T-helper 1 cell (primary cell): ENCODE measurements at places on chromosomes 6 and 20.

DNA sequence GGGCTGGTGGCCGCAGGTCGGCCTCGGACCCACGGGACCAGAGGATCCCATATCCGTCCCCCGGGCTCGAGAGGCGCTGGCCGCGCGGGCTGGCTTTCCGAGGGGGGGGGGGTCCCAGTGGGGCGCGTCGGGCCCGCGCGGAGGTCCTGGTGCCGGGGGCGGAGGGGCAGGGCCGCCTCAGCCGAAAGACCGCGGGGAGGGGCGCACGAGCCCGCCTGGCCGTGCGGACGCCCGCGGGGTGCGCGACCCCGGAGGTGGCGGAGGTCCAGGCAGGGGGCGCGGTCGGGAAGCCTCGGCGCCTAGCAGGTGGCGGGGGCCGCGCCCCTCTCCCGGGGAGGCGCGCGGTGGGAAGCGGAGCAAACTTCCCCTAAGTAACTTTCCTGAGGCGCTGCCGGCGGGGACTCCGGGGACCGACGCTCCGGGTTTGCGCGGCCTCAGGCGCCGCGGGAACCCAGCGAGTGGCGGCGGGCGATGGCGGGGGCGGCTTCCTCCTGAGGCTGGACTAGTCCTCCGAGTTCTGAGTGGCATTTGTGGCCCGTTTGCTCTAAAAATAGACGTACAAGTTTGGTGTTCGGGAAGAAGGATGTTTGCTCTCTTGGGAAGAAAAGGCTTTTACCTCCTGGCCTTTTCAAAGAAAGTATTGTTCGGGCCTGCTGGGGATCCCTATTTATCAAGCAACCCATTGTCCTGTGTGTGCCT is 26.5 kb upstream of the BTBD3 start:
- DNase-seq, result no peak

- no peak for DNase-seq
These were observed 422.7 kb downstream of the NKAIN2 start for GRCh38 chr6:124226396-124226795.

DNA sequence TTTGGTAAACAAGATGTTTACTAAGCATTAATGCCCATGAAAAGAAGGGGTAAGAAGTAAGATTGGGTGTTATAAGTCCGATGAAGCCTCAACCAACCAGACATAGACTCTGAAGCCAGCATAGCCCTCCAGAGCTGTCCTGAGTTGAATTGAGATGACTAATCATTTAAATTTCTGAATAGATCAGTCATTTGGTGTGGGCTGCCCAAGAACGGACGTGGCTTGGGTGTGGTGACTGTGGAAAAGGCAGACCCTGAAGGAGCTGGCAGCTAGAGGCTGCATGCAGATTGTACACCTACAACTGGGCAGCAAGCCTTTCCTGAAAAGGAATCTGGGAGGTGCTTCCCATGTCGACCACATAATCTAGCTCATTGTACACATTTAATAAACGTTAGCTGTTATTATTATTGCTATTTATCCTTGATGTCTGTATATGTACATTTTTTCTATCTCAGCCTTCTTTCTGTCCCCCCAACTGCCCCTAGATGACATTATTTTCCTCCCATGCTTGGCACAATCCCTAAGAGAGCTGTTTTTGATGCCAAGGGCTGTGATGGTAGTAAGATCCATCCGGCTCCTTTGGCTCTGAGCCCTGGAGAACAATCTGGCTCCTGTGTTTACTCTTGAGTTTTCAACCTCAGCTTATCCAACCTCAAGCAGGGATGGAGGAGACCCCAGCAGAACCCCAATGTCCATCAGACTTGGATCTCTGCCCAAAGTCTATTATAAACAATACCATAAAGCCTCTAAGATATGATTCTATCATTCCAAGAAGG is 57.6 kb upstream of the JAG1 start:
- DNase-seq, result no peak

DNA sequence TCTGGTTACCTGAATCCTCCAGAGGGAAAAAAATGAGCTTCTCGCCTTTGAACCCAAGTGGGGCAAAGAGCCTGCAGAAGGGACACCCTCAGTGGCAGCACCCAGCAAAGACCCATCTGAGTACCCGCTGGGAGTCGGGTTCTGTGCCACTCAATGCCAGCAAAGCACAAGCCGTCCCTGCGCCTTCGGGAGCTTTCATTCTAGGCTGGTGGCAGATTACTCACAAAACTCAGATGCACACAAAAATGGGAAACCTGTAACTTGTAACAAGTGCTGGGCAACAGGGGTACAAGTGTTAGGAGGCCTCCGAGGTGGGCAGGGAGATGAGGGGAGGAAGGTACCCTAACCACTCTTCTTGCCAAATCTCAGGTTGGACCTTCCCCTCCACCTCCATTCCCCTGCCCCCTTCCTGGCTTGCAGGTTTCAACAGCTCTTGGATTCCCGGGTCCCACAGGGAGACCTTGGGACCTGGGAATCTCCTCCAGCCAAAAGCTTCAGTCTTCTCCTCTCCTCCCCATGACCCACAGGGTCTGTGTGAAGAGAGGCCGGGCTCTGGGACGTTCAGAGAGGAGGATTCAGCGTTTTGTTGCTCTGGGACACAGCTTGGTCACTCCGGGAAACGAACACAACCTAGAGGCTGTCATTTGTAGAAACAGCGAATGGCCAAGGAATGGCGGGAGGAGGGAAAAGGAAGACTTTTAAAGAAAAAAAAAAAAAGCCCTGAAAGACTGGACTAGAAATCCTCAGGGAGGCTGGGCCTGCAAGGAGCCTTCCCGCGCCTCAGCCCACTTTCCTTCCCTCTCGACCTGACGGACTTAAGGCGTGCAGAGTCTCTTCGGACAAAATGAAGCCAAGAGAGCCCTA is 1.2 kb upstream of the PARD6B start:
- DNase-seq, result no peak

DNA sequence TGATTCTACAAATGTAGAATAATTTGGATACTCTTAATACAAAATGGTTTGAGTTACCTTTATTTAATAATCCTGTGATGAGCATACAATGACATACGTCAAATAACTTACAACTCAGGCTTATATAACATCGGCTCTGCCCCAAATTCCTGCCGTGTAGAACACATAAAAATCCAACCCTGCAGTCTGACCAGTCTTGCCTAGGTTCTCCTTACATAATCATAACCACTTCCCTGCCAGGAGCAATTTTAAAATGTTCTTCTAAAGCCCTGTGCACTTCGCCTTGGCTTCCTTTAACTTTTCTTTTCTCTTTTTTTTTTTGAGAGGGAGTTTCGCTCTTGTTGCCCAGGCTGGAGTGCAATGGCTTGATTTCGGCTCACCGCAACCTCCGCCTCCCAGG is 16.2 kb upstream of the IER3 start:
- no peak for DNase-seq

DNA sequence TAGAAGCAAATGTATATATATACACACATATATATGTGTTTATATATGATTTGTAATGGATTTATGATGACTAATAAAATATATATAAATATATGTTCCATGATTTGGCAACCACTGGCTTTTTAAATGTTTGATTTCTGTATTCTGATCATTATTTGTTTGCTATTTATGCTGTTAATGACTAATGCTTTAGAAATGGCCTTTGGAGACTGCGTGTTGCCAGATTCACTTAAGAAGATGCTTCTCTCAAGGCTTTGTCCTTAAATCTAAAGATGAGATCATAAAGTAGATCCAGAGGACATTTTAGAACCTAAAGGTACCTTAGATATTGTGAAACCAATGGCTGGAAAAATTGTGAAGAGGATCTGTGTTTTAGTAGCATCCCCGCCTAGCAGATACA is 116.0 kb upstream of the SUPT3H start:
- DNase-seq, result no peak

DNA sequence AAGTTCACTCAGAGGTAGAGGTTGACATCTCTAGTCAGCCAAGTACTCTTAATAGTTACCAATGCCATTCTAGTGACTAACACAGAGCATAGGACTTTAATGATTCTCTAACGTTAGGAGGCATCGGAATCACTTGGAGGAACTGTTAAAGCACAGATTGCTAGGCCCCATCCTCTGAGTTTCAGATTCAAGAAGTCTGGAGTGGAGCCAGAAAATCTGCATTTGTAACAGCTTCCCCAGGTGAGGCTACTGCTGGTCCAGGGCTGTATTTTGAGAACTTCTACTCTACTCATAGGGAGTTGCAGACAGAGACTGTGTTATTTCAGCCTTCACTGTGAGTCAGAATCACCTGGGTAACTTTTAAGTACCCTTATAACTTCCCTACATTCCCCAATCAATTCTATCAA is 5.7 kb downstream of the LMBRD1 start:
- no peak for DNase-seq
